Heart right ventricle (tissue), 16 donors: ENCODE measurements at places on chromosomes 3 and 15. TPM values are rescaled to one million over a fixed set of nuclear protein-coding genes. Genes with fewer than 3 reads are reported as not detected.

Gene NRROS
- 3.3 TPM for total RNA-seq

Gene CCDC12
- 34.3 TPM for total RNA-seq

Gene GABRA5
- total RNA-seq, result not detected

Gene DTX3L
- 23.2 TPM for total RNA-seq

Gene SH2D7
- total RNA-seq, result not detected

Gene CASR
- total RNA-seq, result not detected

Gene ABHD6
- total RNA-seq, result 9.0 TPM

Gene SETMAR
- total RNA-seq, result 11.7 TPM

Gene GCSAM
- total RNA-seq, result not detected

Gene IGSF11
- 0.45 TPM for total RNA-seq

Gene CCNB2
- total RNA-seq, result 0.33 TPM

Gene KLHL6
- 0.81 TPM for total RNA-seq

Gene SMARCC1
- 22.5 TPM for total RNA-seq

Gene CHRNA7
- total RNA-seq, result 1.2 TPM
